ENCODE measurements at places on chromosomes 12 and 14.

DNA sequence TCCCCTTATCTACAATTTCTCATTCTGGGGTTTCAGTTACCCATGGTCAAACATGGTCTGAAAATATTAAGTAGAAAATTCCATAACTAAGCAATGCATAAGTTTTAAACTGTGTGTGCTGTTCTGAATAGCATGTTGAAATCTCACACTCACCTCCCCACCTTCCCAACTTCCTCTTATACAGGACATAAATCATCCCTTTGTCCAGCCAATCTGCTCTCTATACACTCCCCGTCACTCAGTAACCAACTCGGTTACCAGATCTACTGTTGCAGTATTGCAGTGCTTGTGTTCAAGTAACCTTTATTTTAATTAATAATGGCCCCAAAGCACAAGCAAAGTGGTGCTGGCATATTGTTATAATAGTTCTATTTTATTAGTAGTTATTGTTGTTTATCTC, 420.5 kb downstream of the GXYLT1 start:
- DNase-seq, result no peak

DNA sequence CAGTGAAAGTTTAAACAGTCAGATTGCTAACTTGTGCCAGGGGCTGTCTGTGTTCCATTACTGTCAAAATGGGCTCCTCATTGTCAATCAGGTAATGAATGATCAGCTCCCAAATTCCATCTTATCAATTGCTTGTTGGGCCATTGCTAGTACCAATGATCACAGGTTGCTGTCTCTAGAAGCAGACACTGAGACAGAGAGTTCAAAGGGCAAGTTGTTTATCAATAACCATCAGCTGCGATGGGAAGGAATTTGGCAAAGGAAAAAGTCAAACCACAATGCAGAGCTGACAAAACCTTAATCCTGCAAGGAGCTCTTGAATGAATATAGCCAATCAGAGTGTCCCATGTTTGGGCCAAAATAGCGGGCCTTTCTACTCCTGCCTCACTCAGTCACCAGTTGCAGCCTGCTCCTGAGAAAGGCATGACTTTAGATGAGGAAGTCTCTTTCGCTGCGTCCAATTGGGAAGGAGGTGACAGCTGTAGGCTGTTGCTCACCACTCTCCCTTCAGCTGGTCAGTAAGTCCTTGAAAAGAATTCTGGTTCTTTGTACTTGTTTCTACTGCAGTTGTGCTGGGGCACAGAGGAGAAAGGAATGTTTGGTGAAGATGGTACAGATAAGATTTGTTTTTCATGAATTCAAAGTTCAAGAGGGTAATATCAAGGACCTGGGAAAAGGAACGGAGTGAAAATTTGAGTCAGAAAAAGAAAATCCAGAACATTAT, 179.2 kb upstream of the PDE3A start:
- no peak for DNase-seq

GRCh38 chr14:41201696-41202095, 405.0 kb upstream of the LRFN5 start:
- DNase-seq, result no peak

- DNase-seq, result no peak
Observed at GRCh38 chr14:79487632-79488031, 723.7 kb downstream of the DIO2 start.

- DNase-seq, result no peak
Observed at GRCh38 chr14:59454139-59454538, 11.0 kb downstream of the GPR135 start.

DNA sequence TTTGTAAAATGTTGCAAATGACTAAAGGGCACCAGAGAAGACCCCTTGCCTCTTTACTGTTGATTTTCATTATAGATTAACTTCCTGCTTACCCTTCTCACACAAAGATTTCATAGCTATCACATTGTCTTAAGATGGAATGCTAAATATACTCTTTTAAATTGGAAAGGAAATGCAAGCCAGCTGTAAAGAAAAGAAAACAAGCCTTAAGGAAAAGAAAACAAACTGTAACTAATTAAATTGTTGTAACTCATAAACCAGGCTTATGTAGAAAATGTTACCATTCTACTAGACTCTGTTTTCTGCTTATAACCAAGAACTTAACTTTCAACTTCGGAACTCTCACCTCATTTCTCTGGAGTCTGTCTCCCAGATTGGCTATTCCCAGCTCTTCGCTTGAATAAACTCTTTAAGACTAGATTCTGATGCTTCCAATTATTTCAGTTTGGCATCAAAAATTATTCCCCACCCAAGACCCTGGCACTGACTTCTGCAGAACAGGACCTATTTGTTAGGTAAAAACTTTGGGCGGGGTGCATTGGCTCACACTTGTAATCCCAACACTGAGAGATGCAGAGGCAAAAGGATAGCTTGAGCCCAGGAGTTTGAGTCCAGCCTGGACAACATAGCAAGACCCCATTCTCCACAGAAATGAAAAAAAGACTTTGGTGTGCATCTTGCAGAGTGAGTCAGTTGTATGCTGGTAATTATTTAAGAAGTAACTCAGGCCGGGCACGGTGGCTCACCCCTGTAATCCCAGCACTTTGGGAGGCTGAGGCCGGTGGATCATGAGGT, 36.6 kb upstream of the CIT start:
- DNase-seq, result no peak

GRCh38 chr14:59251811-59252771, 63.6 kb downstream of the DAAM1 start:
- DNase-seq, result no peak

- DNase-seq, result no peak
Observed at GRCh38 chr14:104292084-104292970, 153.9 kb downstream of the KIF26A start.

DNA sequence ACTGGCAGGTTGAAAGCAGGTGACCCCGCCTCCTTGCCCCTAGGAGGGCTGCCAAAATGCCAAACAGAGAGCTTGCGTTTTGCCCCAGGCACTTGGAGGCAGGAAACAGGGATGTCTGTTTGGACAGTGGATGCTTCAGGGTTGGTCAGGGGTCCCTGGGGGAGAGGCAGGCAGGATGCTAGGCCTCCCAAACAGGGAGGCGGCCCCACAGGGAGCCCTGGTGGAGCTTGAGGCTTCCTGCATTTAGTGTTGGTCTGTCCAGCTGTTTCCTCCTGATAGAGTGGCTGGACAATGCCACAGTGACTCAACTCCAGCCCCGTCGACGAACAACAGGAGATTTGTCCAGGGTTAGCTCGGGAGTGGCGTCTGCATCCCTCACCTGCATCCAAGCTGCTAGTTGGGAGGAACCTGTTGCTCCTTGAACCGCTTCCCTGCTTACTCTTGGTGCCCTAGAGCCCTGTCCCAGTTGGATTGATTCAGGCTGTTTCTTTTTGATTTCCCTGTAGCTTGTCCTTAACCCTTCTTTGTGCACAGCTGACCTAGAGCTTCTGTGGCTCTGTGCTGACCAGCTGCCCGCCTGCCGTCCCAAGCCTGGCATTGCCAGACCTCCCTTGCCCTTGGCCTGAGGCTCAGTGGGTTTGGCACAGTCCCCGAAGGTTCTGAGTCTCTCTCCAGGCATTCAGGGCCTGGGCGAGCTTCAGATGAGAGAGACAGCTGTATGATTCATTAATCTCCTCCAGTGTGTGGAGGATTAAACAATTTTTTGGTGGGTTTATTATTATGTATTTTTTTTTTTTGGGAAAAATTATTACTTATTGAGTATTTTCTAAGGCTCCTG, 45.9 kb downstream of the TSPAN9 start:
- no peak for DNase-seq

DNA sequence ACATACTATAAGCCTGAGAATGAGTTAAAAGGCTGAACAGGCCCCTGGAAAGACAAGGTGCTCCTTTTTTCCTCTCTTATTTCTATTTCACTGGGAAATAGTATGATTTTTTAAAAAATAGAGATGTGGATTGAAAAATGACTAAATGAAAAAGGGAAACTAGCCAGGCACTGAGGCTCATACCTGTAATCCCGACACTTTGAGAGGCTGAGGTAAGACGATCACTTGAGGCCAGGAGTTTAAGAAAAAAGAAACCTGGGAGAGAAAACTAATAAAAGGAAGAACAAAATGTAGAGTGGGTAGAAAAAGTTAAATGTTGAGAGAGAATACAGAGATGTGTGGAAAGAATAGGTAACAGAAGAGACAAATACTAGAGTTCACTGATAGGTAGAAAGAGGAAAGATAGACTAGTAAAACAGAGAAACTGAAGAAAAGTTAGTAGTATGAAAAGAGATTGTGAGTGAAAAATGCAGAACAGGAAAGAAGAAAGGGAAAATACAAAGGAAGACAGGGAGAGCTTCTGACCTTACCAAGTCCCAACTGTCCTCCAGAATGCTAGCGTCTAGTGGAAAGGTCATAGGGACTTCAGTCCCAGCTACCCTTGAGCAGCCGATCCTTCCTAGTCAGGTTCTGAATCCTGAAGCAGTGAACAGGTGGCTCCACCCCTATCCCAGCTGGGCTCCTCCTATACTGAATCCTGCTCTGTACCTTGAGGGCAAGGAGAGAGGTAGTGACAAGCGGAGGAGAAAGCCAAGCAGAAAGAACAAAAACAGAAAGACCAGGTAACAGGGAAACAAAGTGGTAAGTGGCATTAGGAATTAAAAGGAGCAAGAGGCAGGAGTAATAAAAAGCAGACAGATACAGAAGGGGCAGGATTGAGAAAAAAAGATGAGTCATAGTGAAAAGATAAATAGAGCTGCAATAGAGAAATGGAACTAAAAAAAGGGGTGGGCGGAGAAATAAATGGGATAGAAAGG, 7.3 kb downstream of the TMEM116 start:
- DNase-seq, result no peak

- no peak for DNase-seq
Observed at GRCh38 chr12:9761419-9761781, 699 bp upstream of the CD69 start.

- no peak for DNase-seq
Observed at GRCh38 chr12:14959916-14960496, 1.4 kb downstream of the ARHGDIB start.

DNA sequence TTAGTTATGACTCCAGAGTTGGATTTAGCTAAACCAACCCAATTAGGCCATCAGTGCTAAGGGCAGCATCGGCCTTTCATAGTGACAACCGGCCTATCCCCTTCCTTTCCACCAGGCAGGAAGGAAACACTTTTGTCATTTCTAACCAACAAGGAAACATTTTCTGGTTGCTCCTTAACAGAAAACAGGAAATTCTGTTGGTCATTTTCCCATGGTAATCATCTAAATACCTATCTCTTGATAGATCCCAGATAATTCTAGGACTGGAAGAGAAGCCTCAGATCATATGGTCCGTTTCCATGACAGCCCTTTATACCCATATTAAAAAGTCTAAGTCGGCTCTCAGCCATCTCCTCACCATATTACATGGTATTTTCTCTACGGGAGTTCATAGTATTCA, 79.2 kb upstream of the USP44 start:
- DNase-seq, result no peak

DNA sequence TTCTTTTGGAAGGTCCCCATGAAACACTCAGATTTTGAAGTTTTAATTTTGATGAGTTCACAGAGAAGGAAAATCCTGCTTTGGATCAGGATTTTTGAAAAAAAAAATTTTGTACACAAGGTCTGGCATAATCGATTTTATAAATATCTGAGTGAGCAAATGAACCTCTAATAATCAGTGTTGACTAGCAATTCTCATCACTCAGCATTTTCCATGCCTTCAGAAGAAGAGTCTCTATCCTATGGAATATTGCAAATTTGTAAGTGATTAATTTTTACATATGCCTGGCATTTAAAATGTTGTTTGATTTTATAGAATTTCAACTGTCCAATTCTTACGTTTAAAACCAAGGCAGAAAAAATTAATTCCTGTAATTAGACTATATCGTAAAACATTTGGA, 30.5 kb upstream of the REP15 start:
- DNase-seq, result no peak

DNA sequence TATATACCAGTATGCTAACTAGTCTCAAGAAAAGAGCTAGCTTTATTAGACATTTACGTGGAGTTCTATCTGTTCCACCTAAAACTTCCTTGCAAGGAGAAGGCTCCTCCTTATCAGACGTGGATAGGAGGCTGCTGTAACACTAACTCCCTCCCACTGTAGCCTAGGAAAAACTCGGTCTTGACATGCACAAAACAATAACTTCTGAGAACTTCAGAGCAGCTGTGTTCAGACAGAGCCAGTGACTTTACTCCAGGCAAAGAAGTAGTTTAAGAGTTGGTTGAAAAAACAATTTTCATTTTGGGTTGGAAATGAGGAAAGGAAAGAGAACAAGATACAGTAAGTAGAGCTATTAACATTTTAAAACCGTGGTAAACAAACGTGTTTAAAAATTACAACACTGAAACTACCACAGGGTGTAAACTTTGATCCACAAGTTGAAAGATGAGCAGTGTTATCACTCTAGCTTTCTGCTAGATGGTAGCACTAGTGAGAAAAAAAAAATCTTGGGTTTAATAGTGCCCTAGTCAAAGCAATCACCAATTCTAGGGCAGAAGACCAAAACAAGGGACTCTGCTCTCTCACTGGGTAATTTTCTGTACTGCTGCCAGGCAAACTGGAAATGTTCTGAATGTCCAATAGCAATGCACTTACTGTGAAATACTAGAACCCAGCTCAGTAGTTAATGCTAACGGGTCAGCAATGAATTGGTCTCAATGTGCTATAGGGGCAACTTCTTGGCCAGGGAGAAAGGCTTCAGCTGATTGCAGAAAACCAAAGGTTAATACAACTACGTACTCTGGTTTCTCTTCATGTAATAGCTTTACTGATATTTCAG, 2.4 kb downstream of the ATF7 start:
- DNase-seq, result no peak

DNA sequence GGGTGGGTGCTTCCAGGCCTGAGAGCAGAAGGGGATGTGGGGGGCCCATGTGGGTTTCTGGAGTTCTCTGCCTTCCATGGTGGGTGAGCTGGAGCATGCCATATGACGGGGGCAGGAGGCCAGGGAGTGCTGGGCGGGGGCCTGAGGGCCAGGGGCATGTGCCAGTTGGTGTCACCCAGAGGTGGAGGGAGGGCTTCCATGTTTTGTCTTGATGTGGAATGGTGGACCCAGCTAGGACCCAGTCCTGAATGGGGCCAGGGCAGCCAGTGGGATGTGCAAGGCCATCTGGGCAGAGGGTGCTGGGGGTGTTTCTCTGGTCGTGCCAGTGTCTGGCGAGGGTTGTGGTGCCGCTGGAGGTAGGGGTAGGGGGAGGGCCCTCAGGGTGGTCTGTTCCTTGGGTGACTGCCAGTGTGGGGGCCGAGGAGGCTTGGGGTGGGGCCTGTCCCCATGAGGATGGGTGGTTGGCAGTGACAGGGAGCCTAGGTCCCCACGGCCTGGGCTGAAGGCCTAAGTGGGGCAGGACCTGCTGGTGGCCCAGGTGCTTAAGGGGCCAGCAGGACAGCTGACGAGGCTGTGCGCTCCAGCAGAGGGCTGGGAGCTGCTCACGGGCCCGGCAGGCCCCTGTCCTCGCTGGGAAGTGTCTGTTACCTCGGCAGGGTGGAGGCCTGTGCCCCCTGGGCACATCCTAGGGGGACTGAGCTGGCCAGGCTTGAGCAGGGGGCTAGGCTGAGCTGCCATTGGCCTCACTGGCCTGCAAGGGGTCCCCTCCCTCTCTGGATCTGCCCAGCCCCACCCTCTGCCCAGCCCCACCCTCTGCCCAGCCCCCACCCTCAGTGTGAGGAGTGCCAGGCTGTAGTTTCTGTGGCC, 26.8 kb downstream of the CEP170B start:
- DNase-seq, result no peak

DNA sequence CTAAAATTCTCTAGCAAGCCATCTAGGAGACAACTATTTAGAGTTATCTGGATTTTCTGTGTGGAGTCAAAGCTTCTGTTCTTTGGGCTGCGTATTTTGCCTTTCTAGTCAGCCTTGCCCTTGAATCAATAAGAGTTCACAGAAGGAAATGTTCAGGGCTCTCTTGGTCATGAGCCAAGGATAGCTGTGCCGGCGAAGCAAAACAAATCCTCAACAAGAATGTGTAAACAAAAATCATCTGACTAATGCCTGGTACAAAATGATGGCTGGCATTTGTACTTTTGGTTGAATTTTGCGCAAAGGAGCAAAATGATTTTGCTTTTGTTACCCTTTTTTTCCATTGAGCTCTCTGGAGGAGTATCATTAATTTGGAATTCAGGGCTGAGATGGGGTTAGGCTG, 171.1 kb downstream of the DACT1 start:
- no peak for DNase-seq

All from right renal cortex interstitium (tissue), 3 donors.